ENCODE measurements at places on chromosomes 2 and 18. TPM values are rescaled to one million over a fixed set of nuclear protein-coding genes. Genes with fewer than 3 reads are reported as not detected.

GRCh38 chr2:85750587-85751575 lies 2.9 kb upstream of the ATOH8 start:
- H3K27ac ChIP-seq: no peak overlapping the region
- peak; percentile 67 for DNase-seq
- no peaks in the 10 kb centered on the region for H3K36me3 ChIP-seq

DNA sequence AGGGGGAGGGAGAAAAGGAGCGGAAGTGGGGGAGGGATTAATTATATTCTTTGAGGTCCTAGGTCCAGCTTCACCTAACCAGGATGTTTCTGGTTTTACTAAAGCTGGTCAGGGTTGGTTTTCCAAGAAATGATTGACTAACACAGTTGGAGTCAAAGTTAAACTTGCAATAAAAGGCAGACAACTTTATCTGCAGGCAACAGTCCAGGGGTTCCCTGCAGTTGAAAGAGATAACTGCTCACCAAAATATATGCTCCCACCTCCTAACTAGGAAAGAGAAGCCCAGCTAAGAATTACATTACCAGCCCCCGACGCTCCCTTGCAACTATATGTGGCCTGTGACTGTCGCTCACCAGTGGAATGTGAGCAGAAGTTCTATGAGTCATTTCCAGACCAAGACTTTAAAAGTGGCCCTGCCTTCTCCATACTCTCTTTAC lies 140.0 kb upstream of the PKDCC start:
- no peak for DNase-seq
- no peaks in the 10 kb centered on the region for H3K27me3 ChIP-seq
- no peaks in the 10 kb centered on the region for H3K4me1 ChIP-seq
- no peak overlapping the region for H3K4me3 ChIP-seq
- H3K36me3 ChIP-seq: no peaks in the 10 kb centered on the region
- no peak overlapping the region for H3K27ac ChIP-seq

ABCG5 gene
- not detected for total RNA-seq

DNA sequence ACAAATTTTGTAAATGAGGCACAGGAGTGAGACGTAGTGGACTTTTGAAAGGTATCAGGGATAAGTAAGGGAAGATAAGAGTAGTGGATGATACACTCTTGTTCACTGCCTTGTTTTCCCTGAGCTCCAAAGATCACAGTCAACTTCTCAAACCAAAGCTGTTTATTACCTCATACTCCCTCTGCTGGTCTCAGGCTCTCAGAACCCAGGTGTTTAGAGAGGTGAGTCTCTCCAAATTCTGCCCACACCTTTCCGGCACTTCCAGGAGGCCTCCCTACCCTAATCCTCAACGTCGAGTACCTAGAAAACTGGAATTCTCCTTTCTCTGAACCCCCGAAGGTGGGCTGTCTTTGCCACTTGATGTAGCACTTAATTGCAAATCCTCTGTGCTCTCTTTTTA lies 621.1 kb downstream of the BCL11A start:
- peaks cover 13% of the 10 kb centered on the region for H3K4me1 ChIP-seq
- no peaks in the 10 kb centered on the region for H3K36me3 ChIP-seq
- DNase-seq: no peak
- no peaks in the 10 kb centered on the region for H3K27me3 ChIP-seq

DNA sequence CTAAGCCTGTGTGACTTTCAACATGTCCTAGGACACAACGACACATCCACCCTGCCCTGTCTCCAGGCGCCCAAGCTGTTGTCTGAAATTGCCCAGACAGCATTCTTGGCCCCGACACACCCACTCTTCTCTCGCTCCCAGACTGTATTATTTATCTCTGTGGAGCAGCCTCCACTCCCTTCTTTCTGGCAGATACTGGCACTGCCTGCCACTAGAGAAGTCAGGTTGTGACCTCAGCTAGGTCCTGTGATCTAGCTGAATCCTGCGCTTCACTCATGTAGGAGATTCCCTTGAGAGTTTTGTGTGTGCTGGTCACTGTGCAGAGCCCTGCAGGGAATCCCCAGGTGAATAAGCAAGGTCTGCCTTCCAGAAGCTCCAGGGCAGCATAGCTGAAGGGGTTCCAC lies 77.1 kb upstream of the TNP1 start:
- no peaks in the 10 kb centered on the region for H3K36me3 ChIP-seq
- no peaks in the 10 kb centered on the region for H3K27me3 ChIP-seq

GRCh38 chr2:222548992-222549391 lies 106.9 kb downstream of the FARSB start:
- no peaks in the 10 kb centered on the region for H3K27me3 ChIP-seq
- no peaks in the 10 kb centered on the region for H3K4me1 ChIP-seq
- no peak overlapping the region for H3K27ac ChIP-seq

G6PC2 gene
- total RNA-seq: not detected

DNA sequence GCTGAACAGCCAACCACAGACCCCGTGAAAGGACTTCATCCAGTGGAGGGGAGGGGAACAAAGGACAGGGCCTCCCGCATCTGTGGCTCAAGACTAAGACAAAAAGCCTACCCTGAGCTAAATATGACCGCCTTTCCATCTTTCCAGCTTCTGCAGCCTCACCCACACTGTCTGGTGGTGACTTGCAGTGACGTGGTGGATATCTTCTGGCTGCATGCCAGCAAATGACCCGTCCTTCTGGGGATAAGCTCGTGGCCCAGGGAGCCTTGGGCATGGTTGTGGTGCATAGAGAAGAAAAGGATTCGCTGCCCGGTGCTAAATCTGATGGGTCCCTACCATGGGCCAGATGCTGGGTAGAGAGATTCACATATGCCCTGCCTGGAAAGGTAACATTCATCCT lies 8.7 kb upstream of the NGEF start:
- no peaks in the 10 kb centered on the region for H3K27me3 ChIP-seq
- no peaks in the 10 kb centered on the region for H3K4me1 ChIP-seq
- H3K27ac ChIP-seq: no peak overlapping the region
- no peaks in the 10 kb centered on the region for H3K36me3 ChIP-seq
- no peak for DNase-seq
- H3K4me3 ChIP-seq: no peak overlapping the region

GPD2 gene
- 26.8 TPM for total RNA-seq

DNA sequence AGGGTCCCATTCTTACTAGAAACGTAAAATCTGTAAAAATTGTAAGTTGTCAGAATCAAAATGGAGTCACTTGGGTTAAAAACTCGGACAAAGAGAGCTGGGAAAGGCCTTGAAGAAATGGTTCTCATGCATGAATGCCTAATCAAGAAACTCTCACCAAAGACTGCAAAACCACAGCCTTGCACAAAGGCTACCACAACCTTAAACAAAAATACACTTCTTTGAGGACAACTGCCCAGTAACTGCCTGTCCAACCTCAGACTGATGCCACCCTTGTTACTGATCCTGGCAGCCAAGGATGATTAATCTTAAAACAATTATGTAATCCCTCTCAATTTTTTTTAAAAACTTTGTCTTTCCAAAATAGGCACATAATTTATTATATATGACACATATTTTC lies 299.3 kb downstream of the CCDC85A start:
- DNase-seq: no peak
- H3K27me3 ChIP-seq: no peaks in the 10 kb centered on the region
- H3K36me3 ChIP-seq: no peaks in the 10 kb centered on the region
- H3K4me1 ChIP-seq: no peaks in the 10 kb centered on the region

GRCh38 chr2:101401326-101401665 lies 14.0 kb upstream of the CREG2 start:
- no peaks in the 10 kb centered on the region for H3K27me3 ChIP-seq
- peak overlapping the region; percentile 16 for H3K4me3 ChIP-seq
- H3K27ac ChIP-seq: peak overlapping the region; percentile 19
- peaks cover 74% of the 10 kb centered on the region for H3K4me1 ChIP-seq
- peak; percentile 69 for DNase-seq

FTCDNL1 gene
- total RNA-seq: 1.6 TPM

ZEB2 gene
- 232 TPM for total RNA-seq

IL1RN gene
- total RNA-seq: not detected

GRCh38 chr2:28929581-28929980 lies 35.1 kb downstream of the WDR43 start:
- H3K4me1 ChIP-seq: no peaks in the 10 kb centered on the region
- no peak for DNase-seq
- H3K36me3 ChIP-seq: peaks cover 87% of the 10 kb centered on the region
- no peak overlapping the region for H3K27ac ChIP-seq

- H3K36me3 ChIP-seq: no peaks in the 10 kb centered on the region
- no peak overlapping the region for H3K27ac ChIP-seq
- H3K4me1 ChIP-seq: no peaks in the 10 kb centered on the region
- H3K27me3 ChIP-seq: no peaks in the 10 kb centered on the region
- DNase-seq: no peak
- H3K4me3 ChIP-seq: no peak overlapping the region
Measured at GRCh38 chr18:32310101-32310500, 120.3 kb downstream of the MEP1B start.

GRCh38 chr2:239936838-239937581 lies 88.1 kb downstream of the NDUFA10 start:
- H3K27ac ChIP-seq: no peak overlapping the region
- no peak for DNase-seq
- no peak overlapping the region for H3K4me3 ChIP-seq

C2orf15 gene
- 1.0 TPM for total RNA-seq

GRCh38 chr18:50558948-50559751 lies 737 bp upstream of the MAPK4 start:
- no peak overlapping the region for H3K27ac ChIP-seq
- H3K4me3 ChIP-seq: no peak overlapping the region
- peaks cover 14% of the 10 kb centered on the region for H3K4me1 ChIP-seq
- peaks cover 40% of the 10 kb centered on the region for H3K27me3 ChIP-seq
- H3K36me3 ChIP-seq: no peaks in the 10 kb centered on the region

GRCh38 chr2:74183878-74184277 lies 5.2 kb upstream of the MOB1A start:
- no peaks in the 10 kb centered on the region for H3K36me3 ChIP-seq
- DNase-seq: peak; percentile 26
- H3K4me3 ChIP-seq: no peak overlapping the region
- H3K27ac ChIP-seq: peak overlapping the region; percentile 25

GRCh38 chr18:67151366-67151765 lies 365.2 kb downstream of the DSEL start:
- H3K27ac ChIP-seq: no peak overlapping the region
- no peak overlapping the region for H3K4me3 ChIP-seq
- H3K27me3 ChIP-seq: no peaks in the 10 kb centered on the region
- DNase-seq: no peak

DNA sequence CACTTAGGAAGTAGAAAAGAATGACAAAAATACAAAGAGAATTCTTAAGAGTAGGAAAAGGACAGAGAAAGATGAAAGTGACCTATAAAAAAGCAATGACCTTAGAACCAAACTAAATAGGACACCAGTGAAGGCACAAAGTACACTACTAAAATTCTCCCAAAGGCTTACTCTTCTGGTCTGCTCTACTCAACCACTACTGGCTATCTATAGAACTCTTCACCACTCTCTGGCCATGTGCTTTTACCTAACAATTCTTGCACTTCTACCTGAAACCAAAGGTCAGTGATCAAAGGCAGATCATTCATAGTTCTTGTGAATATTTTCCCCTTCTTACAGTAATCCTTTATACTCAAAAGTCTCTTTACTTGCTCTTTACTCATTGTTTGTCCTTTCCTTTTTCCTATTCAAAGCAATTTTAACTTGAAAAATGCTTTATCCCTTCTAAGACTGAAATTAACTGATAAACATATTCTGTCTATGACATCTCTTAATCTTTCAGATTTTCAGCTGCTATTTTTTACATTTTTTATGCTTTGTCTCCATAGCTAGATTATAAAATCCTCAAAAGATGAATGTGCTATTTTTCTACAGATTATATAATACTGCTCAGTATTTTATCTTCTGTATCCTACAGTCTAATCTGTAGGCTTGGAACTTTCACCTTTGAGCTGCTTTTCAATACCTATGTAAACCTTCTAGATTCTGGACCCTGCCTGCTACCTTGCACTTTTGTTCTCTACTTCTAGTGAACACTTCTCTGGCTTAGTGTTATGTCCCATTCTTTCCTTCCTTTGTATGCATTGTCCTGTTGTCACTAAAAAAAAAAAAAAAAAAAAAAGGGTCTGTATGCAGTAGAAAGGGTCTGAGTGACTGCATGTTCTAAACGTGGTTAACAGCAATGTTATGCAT lies 64.6 kb downstream of the NCKAP1 start:
- no peak overlapping the region for H3K27ac ChIP-seq
- no peaks in the 10 kb centered on the region for H3K4me1 ChIP-seq
- H3K27me3 ChIP-seq: no peaks in the 10 kb centered on the region
- H3K4me3 ChIP-seq: no peak overlapping the region
- no peaks in the 10 kb centered on the region for H3K36me3 ChIP-seq

GRCh38 chr18:42937436-42937835 lies 178.0 kb downstream of the RIT2 start:
- no peak overlapping the region for H3K27ac ChIP-seq
- no peak overlapping the region for H3K4me3 ChIP-seq
- H3K4me1 ChIP-seq: no peaks in the 10 kb centered on the region
- DNase-seq: no peak

SPP2 gene
- total RNA-seq: not detected

GRCh38 chr18:417495-417894 lies 83.0 kb downstream of the COLEC12 start:
- H3K27ac ChIP-seq: no peak overlapping the region
- no peak overlapping the region for H3K4me3 ChIP-seq
- no peak for DNase-seq

RMDN2 gene
- total RNA-seq: 6.6 TPM

DNA sequence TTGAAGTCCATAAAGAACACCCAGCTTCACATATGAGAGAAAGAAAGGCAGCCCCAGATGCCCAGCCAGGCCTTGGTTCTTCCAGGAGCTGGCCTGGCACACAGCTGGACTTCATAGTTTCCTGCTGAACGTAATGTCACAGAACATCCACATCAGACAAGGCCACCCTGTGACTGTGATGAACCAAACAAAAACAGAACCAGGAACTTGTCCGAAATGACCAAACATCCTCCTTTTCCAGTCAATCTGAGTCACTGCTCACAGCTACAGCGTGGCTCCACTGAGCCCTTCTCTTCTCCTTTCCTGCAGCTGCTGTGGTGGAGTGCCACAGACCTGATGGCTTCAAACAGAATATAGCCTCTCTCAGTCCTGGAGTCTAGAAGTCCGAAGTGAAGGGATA lies 45.4 kb upstream of the PAPOLG start:
- H3K27me3 ChIP-seq: no peaks in the 10 kb centered on the region
- no peak overlapping the region for H3K4me3 ChIP-seq
- DNase-seq: no peak
- H3K4me1 ChIP-seq: no peaks in the 10 kb centered on the region
- no peaks in the 10 kb centered on the region for H3K36me3 ChIP-seq
- H3K27ac ChIP-seq: no peak overlapping the region

DNA sequence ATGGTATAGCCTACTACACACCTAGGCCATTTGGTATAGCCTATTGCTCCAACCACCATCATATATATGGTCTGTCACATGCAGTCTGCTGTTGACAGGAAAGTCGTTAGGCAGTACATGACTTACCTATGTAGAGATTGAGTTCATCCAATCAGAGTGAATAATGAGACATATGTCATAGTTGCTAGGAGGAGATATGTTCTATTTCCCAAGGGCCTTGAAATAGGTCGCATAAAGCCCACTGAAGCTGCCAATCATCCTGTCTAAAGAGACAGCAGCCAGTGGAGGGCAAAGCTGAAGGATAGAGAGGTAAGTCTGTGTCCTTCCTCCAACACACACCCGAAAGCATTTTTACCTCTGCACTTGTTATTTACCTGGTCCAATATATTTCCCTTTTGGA lies 263.4 kb downstream of the PTPRM start:
- H3K4me3 ChIP-seq: no peak overlapping the region
- no peaks in the 10 kb centered on the region for H3K36me3 ChIP-seq
- no peaks in the 10 kb centered on the region for H3K4me1 ChIP-seq

All from B cell (primary cell).